ENCODE measurements at places on chromosomes 12 and 14. TPM values are rescaled to one million over a fixed set of nuclear protein-coding genes. Genes with fewer than 3 reads are reported as not detected.

The TBX3 gene
- 66.4 TPM for polyA plus RNA-seq

The FOXG1 gene
- not detected for polyA plus RNA-seq

GRCh38 chr12:107649661-107650061 is 35.9 kb upstream of the PWP1 start:
- no peak for DNase-seq

- DNase-seq, result no peak
These were observed 87.8 kb downstream of the ZFP36L1 start for GRCh38 chr14:68704736-68705720.

DNA sequence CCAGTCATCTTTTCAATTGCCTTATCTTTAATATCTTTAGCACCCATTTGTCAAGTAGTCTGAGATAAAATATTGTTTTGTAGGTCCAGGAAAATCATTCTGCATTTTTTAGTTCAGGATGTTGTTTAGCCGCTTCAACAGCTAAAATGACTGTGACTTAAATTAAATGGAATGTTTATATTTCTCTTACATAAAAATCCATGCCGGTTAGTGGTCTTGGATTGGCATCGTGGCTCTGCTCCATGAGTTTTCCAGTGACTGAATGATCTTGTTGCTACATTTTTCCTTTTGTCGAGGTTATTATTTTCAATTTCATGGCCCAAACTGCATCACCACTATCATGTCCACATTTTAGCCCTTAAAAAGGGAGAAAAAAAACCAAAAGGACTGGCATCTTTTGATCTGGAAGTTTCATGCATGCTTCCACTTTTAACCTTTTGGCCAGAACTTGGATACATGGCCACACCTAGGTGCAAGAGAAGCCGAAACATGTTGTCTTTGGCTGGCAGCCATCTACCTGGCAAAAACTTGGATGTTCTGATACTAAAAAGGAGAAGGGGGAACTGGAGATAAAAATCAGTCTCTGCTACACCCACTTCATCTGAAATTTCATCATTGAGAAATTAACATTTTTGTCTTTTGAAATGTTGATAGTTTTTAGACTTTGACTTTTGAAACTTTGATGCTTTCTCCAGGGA is 142.4 kb downstream of the OTOGL start:
- no peak for DNase-seq

- no peak for DNase-seq
These were observed 385.0 kb downstream of the BCL11B start for GRCh38 chr14:98886982-98887381.

DNA sequence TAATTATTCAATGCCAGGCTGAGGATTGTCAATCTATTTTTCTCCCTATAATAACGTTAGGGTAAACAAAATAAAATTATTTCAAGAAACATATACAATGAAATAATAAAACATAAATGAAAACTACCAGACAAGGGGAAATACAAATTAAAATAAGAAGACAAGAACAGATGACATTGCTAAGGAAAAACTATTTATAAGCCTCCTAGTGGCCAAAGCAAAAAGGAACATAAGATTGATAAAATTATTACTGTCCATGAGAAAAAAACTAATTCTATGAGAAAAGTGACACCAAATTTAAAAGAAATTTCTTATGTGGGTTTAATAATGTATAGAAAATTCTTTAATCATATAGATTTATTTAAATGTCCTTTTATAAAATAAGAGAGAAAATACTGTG is 294.7 kb downstream of the TTC6 start:
- no peak for DNase-seq

- DNase-seq, result peak; percentile 8
These were observed 17.3 kb downstream of the TPH2 start for GRCh38 chr12:71955970-71956369.

DNA sequence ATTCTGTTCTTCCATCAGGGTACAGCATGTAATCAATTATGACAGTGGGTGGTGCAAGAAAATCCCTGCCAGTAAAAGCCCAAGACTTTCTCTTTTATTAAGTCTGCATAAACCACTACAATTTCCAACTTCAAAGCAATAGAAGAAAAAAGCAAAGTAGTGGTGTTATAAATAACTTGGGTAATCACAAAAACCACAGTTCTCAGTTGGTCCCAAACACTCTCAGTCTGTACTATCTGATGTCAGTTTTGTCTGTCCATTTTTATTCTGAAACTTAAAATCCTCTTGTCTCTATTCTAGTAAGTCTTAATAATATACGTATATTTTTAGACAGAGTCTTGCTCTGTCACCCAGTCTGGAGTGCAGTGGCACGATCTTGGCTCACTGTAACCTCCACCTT is 8.8 kb upstream of the TIGAR start:
- no peak for DNase-seq

GRCh38 chr14:93249128-93249831 is 42.2 kb downstream of the UBR7 start:
- no peak for DNase-seq

- no peak for DNase-seq
These were observed 538.2 kb upstream of the TBX3 start for GRCh38 chr12:115222220-115222619.

DNA sequence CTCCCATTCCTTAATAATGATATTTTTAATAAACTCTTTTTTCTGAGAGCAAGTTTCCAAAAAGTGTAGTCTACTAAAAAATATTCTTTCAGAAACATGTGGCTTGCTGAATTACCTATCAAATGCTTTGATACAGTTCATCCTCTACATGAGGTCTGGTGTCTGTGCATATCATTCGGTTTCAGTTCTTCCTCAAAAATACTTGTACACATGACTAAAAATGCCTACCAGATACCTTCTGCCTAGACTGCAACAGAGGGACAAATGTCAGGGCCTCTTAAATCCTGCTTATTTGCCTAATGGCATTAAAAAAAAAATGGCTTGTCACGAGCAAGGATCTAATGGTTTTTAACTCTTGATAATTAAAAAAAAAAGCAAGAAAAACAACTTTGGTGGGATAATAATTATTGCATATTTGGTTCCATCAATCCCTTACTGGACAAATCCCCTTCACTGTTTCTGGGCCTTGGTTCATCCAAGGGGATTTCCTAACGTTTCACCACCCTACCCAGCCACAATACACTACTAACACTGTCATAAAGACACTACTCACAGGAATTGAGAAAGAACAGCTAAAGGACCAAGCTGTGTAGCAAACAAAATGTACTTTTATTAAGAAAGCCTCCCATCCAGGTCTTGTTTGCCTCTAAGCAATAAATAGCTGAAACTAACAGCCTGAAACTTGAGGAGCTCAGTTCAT is 45.7 kb downstream of the PARP11 start:
- DNase-seq, result no peak

DNA sequence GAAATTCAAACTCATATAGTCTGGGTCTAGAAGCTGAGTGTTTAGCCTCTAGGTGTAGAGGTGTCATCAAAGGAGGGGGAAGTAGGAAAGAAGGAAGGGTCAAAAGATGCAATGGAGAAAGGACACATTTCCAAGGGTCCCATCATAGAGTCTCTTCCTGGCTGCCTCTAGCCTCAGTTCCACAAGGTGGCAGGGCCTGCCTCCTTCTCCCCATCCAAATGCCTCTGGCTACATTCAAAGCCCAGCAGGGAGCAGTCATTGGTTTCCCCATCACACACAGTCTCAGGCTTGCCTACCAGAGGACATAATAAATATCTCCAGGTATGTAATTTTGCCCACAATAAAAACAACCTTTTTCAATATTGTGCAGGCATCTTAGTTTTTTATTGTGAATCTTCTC is 2.1 kb upstream of the CCT2 start:
- DNase-seq, result no peak

GRCh38 chr14:42192738-42193653 is 586.3 kb downstream of the LRFN5 start:
- DNase-seq, result peak; percentile 97

- DNase-seq, result no peak
These were observed 63.8 kb downstream of the FAR2 start for GRCh38 chr12:29212682-29213403.

DNA sequence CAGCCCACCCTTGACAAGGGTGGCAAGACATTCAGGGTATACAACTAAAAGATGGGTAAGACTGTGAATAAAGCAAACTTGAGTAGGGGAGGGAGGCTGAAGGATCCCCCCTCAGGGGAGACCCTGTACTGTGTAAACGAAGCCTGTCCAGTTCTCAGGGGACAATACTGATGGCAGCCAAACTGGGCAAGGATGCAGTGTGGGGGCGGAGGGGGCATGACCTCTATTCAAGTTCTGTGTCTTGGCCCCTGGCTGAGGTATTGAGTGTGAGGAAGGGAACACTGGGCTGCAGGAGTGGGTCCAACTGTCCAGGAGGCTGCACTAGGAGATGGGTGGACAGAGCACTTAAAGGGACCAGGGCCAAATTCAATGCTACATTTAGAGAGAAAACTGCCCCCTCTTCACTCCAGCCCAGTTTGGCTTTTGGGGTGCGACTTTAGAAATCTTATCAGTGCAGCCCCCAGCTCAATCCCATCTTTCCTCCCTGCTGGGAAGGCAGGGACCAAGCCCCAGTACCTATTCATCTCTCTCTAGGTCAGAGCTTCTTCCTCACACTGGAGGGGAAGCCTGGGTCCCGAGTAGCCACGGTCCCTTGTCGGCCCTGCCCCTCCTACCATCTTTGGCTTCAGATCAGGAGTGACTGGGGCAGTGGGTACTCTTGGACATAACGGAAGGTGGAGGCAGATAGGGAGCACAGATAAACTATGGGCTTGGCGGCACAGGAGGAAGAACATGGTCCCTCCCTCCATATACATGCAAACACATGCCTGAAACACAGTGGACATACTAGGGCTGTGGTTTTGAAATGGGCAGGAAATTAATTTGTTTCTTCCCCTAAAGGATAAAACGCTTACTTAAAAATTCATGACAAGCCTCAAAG is 11.8 kb downstream of the SLC39A5 start:
- DNase-seq, result no peak

DNA sequence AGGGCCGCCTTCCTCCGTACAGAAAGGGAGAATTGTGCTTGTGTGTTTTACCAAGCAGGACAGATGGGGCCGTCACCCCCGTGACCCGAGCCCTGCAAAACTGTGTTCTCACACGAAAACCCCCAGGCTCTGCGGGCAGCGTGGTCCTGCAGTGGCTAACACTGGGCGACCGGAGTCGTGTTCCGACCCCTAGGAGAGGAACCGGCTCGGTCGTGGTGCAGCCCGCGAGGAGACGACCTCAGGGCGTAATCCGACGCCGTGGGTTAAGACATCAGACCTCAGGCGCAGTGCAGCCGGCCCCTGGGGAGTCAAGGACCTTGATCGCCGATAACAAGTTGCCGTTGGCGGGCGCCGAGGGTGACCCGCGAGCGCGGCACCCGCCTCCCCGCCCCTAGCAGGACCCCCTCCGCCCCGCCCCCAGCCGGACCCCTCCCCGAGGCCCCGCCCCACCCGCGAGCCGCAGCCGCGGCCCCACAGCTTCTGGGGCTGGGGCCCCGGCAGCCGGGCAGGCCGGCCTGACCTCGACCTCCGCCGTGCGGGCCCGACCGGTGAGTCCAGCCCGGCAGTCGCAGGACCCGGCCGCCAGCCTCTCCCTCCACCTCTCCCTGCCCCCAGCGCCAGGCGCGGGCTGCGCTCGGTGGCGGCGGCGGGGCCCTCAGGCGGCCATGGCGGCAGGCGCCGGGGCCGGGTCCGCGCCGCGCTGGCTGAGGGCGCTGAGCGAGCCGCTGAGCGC is at the start of gene CHPT1:
Gene CHPT1 (plus strand): TSS at position 444 of the 733 bp plus-strand sequence. CDS start 222 bp downstream, at position 666.
- DNase-seq, result no peak

DNA sequence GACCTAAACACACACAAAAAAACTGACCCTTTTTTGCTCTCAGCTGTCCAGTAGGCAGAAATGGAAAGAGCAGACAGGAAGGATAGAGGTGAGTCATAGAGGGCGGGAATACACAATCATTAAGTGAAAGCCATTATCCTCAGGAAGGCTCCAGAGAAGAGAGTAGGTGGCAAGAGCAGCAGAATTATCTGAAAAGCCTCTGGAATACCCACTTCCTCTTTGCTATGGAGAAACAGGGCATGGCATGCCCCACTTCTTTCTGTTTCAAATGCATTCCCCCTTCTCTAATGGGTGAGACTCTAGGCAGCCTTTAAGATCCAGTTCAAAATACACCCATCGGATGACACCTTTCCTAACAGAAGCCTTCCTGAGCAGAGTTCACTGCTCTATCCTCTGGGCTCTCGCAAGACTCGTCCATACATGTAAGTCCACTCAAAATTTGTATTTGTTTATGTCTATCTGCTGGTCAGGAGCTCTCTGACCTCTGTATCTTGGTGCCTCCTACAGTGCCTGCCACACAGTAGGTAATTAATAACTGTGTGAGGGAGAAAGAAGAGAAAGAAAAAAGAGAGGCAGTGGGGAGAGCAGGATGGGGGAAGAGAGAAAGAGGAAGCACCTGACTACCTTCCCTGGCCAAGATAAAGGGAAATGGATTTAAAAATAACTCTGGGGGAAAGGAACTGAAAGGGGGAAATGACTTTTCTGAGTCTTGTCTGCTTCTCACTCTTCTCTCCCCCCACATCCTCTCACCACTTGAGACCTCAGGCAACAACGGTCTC is 8.5 kb downstream of the KLHL33 start:
- DNase-seq, result no peak

GRCh38 chr12:113214895-113215400 is 6.3 kb upstream of the TPCN1 start:
- DNase-seq, result peak; percentile 98

DNA sequence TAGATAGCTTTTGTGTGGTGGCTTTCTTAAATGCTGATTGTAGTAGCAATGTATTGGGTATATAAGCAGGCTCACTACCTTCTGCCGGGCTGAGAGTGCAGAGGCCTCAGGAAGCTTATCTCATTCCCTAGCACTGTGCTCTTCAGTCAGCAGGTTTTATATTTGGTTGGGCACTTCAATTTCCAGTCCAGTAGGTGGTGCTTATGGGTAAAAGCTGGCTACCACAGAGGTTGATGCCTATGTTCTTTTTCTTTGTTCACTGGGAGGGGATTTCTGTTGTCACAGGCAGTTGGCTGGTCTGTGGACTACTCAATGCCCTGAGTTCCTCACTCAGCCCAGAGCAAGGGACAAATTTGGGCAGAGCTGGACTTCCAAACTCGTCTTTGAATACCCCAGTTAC is 43.0 kb upstream of the GLIPR1 start:
- DNase-seq, result no peak

GRCh38 chr12:76927170-76927784 is 48.5 kb upstream of the CSRP2 start:
- DNase-seq, result no peak

- DNase-seq, result peak; percentile 25
These were observed 193.6 kb downstream of the SLC41A2 start for GRCh38 chr12:104764225-104765091.

GRCh38 chr12:95790917-95791849 is 619 bp upstream of the NTN4 start:
- no peak for DNase-seq

- DNase-seq, result no peak
These were observed 42.8 kb downstream of the PITPNM2 start for GRCh38 chr12:123107926-123108681.

DNA sequence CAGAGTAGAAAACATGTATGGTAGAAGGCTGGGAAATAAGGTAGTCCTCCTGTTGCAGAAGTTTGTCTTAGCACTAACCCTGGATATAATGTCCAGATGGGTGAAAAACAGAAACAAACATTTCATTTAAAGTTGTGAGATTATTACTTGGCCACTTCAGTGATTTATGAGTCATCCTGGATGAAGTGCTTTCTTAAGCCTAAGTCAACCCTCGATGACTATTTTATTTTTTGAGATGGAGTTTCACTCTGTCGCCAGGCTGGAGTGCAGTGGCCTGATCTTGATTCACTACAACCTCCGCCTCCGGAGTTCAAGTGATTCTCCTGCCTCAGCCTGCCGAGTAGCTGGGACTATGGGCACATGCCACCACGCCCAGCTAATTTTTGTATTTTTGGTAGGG is 10.2 kb downstream of the DLST start:
- no peak for DNase-seq
